AG04450 (cell line): ENCODE measurements at places on chromosomes 1 and 21. TPM values are rescaled to one million over a fixed set of nuclear protein-coding genes. Genes with fewer than 3 reads are reported as not detected.

- no peak for DNase-seq
These were observed 20.7 kb upstream of the GJA5 start for GRCh38 chr1:147781056-147781471.

The C8B gene
- polyA plus RNA-seq, result not detected in 2 replicates

The CELA2B gene
- polyA plus RNA-seq, result not detected in 2 replicates

DNA sequence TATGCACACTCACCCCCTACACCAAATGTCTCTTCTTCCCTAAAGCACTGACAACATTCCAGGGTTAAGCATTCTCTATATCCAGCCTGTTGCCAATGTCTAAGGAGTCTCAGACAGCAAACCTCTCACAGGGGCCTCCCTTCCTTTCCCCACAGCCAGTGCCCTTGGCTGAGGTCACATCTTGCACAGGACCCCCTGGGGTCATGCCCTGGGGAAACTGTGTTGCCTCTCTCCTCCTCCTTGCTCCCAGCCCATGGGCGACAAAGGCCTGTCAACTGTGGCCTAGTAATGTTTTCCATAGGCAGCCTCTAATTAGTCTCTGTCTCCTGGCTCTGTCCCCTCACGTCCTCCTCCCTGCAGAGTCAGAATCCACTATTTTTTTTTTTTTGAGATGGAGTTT is 54.6 kb downstream of the NENF start:
- DNase-seq, result no peak

GRCh38 chr1:98296681-98297080 is 364.8 kb upstream of the SNX7 start:
- no peak for DNase-seq

GRCh38 chr1:59494145-59494833 is 197.4 kb downstream of the FGGY start:
- no peak for DNase-seq

GRCh38 chr1:234531151-234531635 is 52.2 kb upstream of the TARBP1 start:
- no peak for DNase-seq

- no peak for DNase-seq
These were observed 26.8 kb downstream of the RSPH1 start for GRCh38 chr21:42469272-42469671.

- DNase-seq, result no peak
These were observed 1.0 kb downstream of the EGLN1 start for GRCh38 chr1:231420959-231421545.

DNA sequence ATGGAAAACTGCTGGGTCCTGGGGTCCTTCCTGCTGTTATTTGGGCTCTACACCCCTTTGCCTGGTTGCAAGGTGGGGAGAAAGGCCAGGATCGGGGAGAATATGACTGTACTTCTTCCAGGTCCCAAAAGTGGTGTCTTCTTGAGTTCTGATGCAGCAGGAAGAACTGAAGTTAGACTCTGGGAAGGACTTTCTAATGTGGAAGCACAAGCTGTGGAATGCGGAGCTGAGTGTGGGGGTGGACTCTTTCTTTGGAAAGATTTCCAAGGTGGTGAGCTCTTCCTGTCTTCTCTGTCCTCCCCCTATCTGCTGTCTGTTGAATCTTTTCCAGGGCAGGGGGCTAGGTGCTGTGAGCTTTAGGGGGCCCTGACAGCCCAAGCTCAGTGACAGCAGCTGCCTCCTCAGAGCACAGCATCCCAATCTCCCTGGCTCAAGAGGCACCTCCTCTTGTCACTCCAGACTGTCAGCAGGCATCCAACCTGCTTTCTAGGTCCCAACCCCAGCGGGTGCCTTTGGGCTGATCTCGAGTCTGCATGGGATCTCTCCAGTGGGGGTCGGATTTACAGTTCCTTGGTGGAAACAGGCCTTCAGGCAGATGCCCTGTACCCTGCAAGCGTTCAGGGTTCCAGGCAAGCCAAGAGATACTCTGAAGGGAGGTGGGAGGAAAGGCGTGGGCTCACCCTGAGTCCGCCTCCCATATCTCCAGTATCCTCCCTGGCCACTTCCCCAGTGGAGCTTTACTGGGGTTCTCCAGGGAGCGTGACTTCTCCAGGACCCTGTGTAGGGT is 23.2 kb downstream of the ADORA1 start:
- DNase-seq, result no peak

DNA sequence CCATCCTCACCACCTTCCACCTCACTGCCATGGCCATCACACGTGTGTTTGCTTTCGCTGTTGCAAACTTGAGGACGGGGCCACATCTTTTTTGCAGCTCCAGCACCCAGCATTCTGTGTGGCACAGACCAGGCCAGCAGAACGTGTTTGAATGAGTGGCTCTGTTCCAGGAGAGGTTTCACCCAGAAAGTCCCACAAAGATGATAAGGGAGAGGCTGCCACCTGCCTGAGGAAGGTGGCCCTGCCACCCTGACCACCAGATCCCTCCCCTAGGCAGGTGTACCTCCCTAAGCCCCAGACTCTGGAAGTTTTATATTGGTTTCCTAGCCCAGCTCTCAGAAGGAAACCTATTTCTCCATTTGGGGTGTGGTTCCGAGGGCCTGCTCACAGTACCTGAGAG is 252.1 kb downstream of the KAZN start:
- no peak for DNase-seq

- DNase-seq, result peak; percentile 11
These were observed 62.8 kb upstream of the LAX1 start for GRCh38 chr1:203702130-203702577.

GRCh38 chr1:230868736-230869385 is 540 bp upstream of the C1orf198 start:
- DNase-seq, result no peak

The OR2T33 gene
- not detected in 2 replicates for polyA plus RNA-seq

DNA sequence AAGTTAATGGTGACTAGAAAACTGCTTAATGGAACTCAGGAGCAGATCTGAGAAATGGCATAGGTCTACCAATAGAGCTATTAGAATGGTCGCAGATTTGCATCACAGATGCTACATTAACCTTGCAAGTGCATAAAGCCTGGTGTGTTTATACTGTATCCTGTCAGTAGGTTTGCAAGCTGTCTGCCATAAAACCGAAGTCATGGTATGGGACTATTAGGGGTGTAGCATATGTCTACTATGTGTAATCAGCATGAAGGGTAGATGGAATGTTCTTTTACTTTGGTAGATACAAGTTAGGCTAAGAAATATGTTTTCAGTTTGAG is 574.2 kb upstream of the ADGRL2 start:
- no peak for DNase-seq

The FAAH gene
- polyA plus RNA-seq, result 0.06 and 0.21 TPM in 2 replicates

DNA sequence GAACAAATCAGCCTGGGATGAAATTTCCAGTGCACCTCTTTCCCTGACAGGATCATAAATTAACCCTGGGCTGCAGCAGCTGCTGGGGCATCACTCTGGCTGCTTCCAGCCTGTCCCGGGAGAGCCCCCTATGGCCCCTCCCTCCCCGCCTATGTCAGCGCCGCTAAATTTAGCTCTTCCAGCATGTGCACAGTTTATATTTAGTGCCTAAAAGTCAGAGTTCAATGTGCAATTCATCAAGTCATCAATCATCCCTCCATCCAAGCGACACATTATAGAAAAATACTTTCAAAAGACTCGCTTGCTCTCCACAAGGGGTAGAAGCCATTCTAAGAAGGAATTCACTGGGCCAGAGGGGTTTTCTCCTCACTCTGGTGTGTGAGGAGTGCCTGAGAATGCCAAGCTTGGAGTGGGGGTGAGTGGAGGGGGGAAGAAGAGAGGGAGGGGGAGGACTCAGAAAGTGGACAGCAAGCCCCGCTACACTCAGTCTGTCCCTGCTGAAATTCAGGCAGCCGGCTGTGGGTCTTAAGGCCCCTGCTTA is 37.4 kb downstream of the XCL1 start:
- DNase-seq, result no peak

- no peak for DNase-seq
These were observed 84.3 kb upstream of the KLHDC7A start for GRCh38 chr1:18396247-18396980.

DNA sequence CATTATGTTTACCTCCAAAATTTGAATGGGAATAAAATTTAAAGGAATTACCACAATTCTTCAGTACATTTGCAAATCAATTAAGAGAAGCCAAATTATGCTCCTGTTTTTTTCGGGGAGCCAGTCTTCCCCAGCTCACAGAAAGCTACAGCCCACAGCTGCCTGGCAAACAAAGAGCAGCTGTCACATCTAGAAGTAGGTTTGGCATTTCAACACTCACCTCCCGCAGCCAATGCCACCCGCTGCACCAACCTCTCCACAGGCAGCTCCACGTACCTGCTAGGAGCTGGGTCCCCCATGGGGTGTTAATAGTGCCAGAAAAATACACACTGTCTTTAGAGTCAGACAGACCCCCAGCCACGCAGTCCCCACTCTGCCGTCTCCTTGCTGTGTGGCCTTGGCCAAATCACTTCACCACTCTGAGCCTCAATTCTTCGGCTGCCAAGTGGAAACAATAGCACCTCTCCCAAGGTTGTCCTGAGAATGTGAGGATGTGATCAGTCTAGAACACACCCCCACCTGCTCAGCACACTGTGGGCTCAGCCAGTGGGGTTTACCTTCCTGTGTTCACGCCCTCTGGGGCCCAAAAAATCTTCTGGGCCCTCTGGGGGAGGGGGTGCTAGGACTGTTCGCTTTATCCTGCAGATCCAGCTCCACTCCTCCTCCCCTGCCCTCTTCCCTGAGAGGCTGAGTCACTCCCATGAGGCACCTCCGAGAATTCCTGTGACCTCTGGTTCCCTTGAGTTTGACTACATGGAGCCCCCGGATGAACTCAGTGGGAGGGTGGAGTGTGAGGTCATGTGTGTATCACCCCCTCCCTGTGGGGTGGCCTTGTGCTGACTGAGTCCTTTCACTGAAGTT is 204.3 kb upstream of the GRIK3 start:
- no peak for DNase-seq

GRCh38 chr1:28865997-28866650 is 48.2 kb upstream of the EPB41 start:
- no peak for DNase-seq

The TNFRSF18 gene
- 1.0 and 2.1 TPM in 2 replicates for polyA plus RNA-seq

The FASLG gene
- not detected in 2 replicates for polyA plus RNA-seq

DNA sequence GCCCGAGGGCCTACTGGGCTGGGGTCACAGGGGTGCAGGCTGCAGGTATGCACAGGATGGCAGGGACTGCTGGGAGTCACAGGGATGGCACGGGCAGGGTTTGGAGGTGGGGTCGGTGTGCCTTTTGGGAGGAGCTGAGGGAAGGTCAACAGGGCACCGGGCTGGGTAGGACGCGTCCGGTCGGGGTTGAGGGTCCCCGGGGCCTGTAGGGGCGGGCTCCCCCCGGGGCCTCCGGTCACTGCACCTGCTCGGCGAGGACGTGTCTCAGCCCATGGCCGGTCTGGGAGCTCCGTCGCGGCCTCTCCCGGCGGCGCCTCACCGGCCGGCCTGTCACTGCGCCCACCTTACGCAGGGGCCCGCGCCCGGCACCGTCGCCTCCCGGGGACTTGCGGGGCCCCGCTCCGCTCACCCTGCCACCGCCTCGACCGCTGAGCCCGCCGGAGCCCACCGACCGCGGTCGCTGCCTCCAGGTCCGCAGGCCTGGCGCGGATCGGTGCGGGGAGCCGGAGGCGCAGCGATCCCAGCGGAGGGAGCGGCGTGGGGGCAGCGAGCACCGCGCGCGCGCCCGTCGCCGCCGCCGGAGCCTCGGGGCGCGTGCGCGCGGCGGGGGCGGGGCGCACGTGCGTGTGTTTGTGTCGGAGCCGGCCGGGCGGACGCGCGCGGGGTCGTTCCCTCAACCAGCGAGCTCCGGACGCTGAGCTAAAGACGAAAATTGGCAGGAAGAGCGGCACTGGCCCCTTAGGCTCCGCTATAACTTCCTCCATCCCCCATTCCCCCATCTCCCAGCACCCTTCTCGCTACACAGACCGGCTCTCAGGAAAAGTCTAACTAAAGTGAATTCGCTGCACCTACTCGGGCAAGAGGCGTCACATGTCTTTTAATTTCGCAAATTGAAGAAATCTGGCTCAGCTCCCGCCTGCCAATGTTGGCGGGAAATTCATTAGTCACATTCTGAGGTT is at the start of gene AMIGO1:
Gene AMIGO1 (minus strand): TSS at position 552 of the 959 bp plus-strand sequence. CDS start 815 bp downstream, outside the sequence.
- DNase-seq, result no peak

DNA sequence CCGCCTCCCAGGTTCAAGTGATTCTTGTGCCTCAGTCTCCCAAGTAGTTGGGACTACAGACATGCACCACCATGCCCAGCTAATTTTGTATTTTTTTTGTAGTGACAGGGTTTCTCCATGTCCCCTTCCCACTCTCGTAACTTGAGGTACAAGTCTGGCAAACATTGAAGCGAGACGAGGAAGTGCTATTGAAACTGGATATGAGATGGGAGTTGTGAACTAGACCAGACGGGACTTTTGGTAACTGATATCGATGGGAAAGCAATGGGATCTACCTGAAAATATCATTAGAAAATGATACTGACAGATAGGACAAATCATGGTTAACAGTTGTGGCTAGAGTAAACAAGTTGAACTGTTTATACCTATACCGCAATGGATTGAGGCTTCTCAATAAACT is 95.2 kb upstream of the TRABD2B start:
- DNase-seq, result no peak

The TMEM51 gene
- polyA plus RNA-seq, result 25.5 and 28.6 TPM in 2 replicates

- DNase-seq, result no peak
These were observed 65.2 kb downstream of the TRIM11 start for GRCh38 chr1:228341450-228341813.
